ENCODE measurements at places on chromosomes 3 and 15.
A peak's percentile ranks its signal among the peaks of the same experiment; 100 is the strongest.

DNA sequence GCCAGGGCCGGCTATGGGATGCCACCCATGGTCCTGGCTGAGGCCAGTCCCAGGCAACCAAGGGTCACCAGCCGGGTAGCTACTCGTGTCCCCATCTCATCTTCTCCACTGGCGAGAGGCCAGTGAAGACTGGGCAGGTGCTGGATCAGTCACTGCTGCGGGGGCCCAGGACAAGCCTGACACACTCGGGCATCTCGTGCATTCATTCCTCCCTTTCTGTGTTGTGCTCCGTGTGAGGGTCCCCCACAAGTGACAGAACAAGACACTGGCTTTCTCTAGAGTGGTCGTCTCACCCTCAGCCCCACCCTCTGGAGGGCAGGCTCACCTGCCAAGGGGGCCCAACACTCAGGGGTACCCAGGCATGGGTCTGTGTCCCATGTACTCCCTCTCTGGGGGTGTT is 48.4 kb downstream of the ROPN1B start:
- no peak for DNase-seq

- no peak for DNase-seq
Measured at GRCh38 chr3:151306168-151306810, 10.3 kb downstream of the GPR87 start.

- no peak for DNase-seq
Measured at GRCh38 chr3:195693428-195694216, 27.2 kb upstream of the MUC20 start.

GRCh38 chr3:29513236-29513635 is 232.4 kb downstream of the RBMS3 start:
- no peak for DNase-seq

DNA sequence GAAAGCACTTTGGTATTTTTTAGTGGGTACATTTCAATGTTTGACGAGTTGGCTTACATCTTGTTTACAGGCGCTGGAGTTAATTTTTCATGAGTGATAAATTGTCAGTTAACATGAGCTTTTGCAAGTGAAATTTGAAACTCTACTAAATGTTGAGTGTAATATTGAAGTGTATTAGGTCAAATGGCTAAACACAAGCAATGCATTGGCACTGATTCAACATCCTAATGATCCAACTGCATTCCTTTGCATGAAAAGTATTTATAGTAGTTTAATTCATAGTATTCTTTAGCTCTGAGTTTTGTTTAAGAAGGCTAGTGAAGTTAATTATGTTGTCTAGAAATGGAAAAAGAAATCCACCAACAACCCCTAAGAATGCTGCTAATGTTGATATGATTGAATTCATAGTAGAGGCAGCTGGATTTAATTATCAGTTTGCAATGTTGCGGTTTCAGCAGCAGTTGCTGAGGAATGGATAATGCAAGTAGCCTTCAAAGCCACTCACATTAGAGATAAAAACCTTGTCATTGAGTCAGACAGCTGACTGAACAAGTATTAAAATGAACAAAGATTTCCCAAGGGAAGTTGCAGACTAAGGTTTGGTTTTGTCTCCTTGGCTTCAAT is 245.6 kb upstream of the GOLIM4 start:
- no peak for DNase-seq

GRCh38 chr3:187051724-187052366 is 87.5 kb downstream of the RPL39L start:
- no peak for DNase-seq

DNA sequence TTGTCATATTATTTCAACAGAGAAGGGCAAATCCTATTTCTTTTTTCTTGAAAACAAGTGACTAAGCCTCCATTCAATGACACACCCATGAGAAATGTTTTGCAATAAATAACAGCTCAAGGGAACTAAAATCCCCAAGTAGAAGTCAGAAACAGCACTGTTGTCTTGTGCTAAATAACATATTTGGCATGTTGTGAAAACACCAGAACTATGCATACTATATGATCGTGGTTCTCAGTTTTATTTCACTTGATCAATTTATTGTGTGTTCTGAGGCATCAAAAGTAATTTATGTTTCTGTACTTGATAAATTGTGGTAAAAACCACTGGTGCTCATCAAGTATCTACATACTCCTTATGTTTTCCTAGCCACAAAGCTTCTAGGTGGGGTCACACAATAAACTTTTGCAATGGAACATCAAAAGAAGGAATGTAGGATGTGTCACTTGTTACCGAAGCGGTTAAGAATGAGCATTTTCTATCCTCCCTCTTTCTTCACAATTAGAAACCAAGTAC is 691.7 kb upstream of the CBLB start:
- peak; percentile 19 for DNase-seq

GRCh38 chr3:45690336-45691035 is 1.3 kb downstream of the SACM1L start:
- DNase-seq = no peak

- DNase-seq = no peak
Measured at GRCh38 chr15:74799255-74799855, 13.3 kb upstream of the LMAN1L start.

DNA sequence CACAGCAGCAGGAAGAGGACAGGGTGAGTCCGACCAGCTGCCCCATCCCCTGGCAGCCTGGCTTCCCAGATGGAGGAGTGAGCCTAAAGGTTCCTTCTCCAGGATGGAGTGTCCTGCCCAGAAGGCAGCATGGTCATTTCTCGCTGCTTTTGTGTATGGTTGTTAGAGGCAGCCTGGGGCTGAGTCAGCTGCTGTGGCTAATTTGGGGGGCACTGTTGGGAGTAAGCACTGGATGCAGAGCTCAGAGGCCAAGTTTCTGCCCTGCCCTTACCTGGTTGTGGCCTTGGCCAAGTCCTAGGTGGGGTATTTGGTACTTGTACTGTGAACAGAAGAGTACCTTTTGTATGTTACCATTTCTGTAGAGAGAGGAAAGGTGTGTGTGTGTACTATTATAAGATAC is 78.6 kb downstream of the ADAMTS7 start:
- no peak for DNase-seq

DNA sequence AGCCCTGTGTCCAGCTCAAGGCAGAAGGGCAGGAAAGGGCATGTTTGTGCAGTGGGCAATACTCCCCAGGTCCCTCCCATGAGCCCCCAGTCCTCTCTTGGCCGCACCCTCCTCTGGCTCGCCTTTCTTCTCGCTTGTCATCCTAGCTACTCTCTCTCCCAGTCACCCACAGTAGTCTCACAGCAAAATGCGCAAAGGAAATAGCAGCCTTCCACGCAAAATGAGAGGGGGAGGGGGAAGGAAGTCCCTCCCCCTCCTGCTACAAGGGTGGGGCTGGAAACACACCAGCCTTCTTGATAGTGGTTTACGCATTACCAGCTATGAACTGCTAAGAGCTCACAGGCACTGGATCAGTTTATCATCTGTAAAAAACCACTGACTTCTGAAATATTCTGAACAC is 83.8 kb downstream of the GADL1 start:
- DNase-seq = no peak

DNA sequence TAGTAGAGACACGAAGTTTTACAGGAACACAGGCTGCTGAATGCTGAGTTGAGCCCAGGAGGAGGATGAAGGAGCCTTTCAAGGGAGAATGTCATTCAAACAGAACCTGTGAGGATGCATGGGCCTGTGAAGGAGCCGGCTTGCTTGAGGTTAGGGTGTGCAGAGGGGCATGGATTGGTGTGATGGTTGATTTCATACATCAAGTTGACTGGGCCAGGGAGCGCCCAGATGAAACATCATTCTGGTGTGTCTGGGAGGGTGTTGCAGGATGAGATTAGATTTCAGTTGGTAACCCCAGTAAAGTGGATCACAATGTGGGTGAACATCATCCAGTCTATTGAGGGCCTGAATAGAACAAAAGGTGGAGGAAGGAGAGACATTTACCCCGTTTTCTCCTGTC is 243.6 kb downstream of the EDEM1 start:
- DNase-seq = no peak

- DNase-seq = no peak
Measured at GRCh38 chr3:62542185-62542584, 168.8 kb upstream of the FEZF2 start.

DNA sequence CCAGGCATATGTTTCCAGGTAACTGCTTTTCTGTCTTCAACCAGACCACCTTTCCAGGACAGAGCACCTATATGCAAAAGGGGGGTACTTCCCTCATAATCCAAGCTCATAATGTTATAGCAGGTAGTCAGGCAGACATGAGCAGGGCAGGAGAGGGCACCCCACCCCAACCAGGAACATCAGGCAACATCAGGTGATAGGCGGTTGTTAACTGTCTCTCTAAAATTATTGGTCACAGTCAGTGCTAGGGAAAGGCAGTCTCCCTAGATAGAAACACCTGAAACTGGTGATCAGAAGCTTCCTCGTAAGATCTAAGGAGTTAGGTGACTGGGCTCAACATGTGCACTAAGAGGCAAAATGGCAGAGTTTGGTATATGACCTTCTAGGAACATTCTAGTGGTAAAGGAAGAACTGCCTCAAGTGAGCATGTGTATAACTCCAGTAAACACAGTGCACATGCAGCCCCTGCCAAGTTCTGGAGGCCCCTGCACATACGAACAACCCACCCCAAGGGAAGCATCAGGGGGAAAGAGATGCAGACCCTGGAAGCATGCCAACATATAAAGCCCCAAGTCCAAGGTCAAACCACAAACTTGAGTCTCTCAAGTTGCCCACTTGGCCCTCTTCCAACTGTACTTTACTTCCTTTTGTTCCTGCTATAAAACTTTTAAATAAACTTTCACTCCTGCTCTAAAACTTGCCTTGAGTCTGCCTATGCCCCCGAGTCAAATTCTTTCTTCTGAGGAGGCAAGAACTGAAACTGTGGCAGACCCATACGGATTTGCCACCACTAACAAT is 270.9 kb downstream of the ULK4 start:
- no peak for DNase-seq

- no peak for DNase-seq
Measured at GRCh38 chr3:122989856-122990575, 37.5 kb downstream of the SEMA5B start.

DNA sequence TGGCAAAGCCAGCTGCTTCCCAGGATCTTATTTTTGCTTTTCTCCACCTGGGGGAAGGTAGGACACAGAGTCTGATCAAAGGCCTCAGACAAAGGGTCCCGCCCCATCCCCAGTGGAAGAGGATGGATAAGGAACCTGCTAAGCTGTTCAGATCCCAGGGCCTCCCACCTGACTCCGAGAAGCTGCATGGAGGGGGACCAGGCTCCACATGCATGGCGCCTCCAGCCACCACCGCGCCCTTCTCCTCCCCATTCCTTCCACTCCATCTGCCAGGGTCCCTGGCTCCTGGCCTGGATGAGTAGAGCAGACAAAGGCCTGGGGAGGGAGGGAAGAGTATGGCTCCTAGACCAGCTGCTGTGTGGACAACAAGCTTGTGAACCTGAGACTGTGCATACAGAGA is 20.0 kb upstream of the CRABP1 start:
- no peak for DNase-seq

- no peak for DNase-seq
Measured at GRCh38 chr3:63975723-63976122, 47.6 kb downstream of the PSMD6 start.

GRCh38 chr3:115671761-115672455 is 48.6 kb downstream of the GAP43 start:
- DNase-seq = no peak

DNA sequence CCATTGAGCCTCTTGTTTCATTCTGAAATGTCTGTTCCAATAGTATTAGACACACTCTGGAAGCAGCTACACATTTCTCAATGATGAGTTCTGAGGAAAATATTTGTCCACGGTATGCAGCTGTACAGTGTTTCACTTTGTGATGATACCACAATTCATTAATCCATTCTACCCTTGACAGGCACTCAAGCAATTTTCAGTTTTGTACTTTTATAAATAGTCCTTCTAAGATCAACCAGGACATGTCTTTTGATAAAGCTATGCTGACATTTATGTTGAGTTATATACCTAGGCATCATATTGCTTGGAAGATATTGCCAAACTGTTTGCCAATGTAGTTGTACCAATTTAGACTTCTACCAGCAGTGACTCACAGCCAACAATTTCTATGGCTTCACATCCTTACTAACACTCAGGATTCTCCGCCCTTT is 165.1 kb upstream of the COL8A1 start:
- no peak for DNase-seq

DNA sequence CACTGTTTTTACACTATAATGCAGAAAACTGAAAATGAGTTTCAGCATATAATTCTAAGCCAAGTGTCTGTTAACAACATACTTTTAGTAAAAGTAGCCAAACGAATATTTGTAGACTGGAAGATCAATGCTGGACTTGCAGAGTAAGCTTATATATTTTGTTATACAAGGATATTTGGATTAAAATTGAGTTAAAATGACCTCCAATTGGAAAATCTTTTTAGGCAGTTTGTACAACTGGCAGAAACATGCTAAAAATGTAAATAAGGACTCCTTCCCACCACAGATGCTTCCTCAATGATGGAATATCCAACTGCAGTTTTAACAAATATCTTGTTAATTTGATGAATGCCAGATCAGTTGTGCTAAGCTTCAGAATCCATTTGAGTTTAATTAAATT is 25.3 kb downstream of the ZBBX start:
- DNase-seq = no peak

DNA sequence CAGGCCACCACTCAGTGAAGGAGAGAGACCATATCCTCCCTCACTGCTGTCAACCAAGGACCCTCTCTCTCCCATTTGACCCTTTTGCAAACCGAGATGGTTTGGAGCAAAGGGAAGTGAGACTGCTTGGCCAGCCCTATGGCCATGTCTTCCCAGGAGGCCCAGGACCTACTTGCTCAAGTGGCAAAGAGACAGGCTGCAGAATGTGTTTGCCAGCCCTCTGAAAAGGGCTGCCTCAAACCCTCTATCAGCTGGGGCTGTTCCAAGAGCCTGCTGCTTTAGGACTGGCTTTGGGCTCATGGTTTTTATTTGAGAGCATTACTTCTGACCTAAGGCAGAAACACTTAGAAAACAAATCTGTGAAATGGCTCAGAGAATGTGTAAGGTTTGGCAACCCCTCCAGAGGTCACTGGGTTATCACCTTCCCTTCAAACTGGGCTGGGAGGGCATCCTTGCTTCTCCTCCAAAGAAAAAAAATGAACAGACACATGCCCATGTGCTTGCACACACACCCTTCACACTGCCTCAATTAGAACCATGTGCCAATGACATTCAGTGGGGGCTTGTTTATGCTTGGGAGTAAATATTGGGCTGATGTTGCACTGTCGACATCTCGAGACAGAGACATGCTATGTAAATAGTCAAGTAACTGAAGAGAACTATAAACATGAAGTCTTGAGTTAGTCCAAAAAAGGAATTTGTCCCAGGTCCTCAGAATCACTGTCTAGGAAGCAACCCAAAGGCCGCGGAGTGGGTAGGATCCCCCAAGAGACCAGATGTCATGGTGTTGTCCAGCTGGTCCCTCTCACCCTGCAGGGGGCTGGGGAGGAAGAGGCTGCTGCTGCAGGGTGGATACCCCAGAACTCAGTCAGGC is 49.8 kb upstream of the CTDSPL start:
- DNase-seq = no peak

GRCh38 chr3:61927332-61927731 is 366.0 kb downstream of the PTPRG start:
- no peak for DNase-seq

All from keratinocyte (primary cell).